ENCODE measurements at places on chromosomes 13 and 19. TPM values are rescaled to one million over a fixed set of nuclear protein-coding genes. Genes with fewer than 3 reads are reported as not detected.
A peak's percentile ranks its signal among the peaks of the same experiment; 100 is the strongest.

- peak; percentile 32 for DNase-seq
Measured at GRCh38 chr13:46339035-46339666, 47.9 kb downstream of the RUBCNL start.

- no peak for DNase-seq
Measured at GRCh38 chr19:48711106-48711662, 8.3 kb downstream of the MAMSTR start.

DNA sequence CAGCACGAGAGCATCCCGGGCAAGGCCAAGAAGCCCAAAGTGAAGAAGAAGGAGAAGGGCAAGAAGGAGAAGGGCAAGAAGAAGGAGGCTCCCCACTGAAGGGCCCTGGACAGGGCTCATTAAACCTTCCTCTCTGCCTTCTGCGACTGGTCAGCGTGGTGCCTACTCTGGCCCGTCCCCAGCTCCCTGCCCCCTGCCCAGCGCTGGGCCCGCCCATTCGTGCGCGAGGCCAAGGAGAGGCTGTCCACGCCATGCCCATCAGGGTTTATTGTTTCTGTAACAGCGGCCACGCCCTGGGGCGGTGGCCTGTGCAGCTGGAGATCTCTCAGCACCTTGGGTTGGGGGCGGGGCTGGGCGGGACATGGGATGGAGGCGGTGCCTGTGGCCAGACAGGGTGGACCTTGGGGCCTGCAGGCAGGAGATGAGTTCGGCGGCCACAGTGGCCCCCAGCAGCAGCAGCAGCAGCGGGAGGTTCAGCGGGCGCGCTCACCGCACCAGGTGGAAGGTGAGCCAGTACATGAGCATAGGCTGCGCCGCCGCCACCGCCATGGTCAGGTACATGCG lies 897 bp downstream of the C19orf33 start:
- DNase-seq, result no peak

- DNase-seq, result no peak
Measured at GRCh38 chr13:79194272-79194671, 211.8 kb downstream of the RBM26 start.

DNA sequence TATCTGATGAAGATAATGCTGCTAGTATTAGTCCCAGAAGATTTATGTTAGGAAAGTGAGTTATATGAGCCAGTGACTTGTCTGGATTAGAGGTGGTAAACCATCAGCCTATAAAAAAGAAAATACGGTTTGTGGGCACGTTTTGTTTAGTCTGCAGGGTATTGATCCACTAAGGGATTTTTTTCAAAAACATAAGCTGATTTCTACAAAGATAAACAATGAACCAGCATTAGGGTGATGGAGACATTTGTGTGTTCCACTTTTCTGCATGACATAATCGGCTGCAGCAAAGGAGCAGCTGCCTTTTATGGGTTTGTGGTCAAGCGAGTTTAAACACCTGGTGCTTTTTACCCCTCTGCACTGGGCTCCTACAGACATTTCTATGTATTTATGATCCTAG lies 836.4 kb upstream of the GPC6 start:
- no peak for DNase-seq

- DNase-seq, result no peak
Measured at GRCh38 chr19:6685962-6686627, 16.1 kb upstream of the TNFSF14 start.

GRCh38 chr13:95557013-95557412 lies 4.5 kb downstream of the CLDN10 start:
- no peak for DNase-seq

DNA sequence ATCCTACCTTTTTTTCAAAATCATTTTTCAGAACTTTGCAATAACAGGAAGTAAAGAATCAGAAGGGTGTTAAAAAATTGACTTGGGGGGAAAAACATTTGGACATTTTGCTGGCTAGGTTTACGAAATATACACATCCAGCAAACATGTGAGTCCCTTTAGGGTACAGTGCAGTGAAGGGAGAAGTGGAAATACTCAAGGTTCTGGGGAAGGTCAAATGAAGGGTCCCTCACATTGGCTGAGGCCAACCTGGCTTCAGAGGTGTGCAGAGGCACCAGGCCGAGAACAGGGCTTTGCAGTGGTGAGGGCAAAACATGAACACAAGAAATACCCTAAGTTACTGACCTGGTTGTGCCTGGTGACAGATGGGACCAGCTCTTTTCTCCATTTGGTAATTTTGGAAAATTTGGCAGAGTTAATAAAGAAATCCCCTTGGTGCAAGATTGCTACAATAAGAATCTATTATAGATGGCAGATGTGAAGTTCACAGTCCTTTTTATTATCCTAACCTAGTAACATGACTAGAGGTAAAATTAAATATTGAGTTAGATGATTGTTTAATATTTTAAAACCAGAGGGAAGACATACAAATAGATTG lies 1.5 kb upstream of the UPF3A start:
- no peak for DNase-seq

- peak; percentile 49 for DNase-seq
Measured at GRCh38 chr13:26473571-26474230, 83.8 kb upstream of the WASF3 start.

DNA sequence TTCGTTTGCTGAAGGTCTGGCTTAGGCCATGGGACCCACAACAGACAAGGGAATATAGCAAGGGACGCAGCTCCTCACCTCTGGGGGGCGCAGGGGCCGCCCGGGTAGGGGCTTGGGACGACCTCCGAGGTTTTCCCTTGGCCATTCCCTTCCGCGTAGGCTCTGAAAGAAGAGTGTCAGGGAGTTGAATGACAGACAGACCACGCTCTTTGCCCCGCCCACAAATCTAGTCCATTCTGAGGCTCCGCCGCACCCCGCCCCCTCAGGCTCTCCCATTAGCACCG lies 11.4 kb upstream of the ZNF414 start:
- DNase-seq, result no peak

DNA sequence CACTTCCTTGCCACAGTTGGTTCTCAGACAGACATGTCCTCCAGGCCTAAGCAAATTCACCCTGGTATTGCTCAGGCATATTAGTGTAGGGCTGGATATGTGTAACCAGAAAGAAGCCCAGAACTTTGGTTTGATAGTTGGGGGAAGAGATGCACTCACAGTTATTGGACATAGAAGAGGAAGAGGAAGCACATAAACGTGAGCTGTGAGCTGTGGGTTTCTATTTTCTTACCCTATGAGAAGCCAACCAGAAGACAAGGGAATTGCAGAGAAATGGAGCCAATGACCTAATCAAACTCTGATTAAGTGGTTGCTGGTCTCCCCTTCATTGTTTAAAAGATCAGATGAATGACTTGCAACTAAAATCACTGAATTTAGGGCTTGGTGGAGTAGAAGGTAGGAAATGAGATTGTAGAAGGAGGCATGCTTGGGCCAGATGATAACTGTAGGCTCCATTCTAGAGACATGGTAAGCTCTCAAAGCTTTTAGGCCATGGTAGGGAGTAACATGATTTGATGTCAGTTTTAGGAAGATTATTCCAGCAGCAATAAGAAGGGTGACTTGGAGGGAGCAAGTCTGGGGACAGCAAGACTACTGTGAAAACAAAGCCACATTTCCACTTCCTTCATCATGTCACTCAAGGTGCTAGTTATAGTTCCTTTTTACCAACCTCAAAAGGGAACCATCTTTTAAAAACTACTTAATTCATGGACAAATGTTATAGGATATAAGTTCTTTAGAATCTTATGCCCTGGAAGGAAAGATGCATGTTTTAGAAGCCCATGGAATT lies 24.1 kb upstream of the WDFY2 start:
- DNase-seq, result no peak

- no peak for DNase-seq
Measured at GRCh38 chr13:42405665-42406390, 133.9 kb downstream of the AKAP11 start.

GRCh38 chr19:3849092-3849491 lies 19.7 kb downstream of the ZFR2 start:
- DNase-seq, result no peak

DNA sequence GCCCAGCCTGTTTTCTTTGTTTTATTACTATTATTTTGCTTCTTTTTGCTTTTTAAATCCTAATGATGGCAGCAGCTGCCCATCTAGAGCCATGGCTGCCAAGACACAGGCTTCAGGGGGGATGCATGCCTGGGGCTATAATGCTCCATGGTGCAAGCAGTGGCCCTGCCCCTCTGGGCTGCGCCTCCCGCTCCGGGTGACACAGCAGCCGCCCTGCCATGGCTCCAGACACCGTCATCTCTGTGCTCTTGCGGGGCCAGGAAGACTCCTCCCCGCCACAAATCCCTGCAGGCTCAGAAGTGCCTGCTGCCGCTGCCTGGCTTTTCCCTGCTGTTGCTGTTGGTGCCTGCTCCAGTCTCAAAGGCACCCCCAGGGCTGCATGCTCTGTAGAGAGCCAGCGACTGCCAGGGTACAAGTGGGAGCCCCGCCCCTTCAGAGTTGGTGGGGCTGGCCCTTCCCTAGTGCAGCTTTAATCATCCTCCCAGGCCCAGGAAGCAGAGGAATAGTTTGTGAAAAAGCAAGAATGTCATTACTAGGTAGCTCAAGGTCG lies 581.5 kb downstream of the FGF9 start:
- DNase-seq, result no peak

GRCh38 chr13:24693862-24694471 lies 13.8 kb downstream of the ATP12A start:
- no peak for DNase-seq

Gene ERVV-1
- total RNA-seq, result not detected

Gene DNAJC3
- total RNA-seq, result 25.8 TPM

Gene IGFL2
- total RNA-seq, result 7.2 TPM

Gene CGB8
- total RNA-seq, result not detected

Gene ACER1
- 91.3 TPM for total RNA-seq

Gene ATP7B
- total RNA-seq, result 2.6 TPM

Gene C19orf67
- total RNA-seq, result not detected

Gene RFPL4AL1
- total RNA-seq, result not detected

Gene DHPS
- total RNA-seq, result 104 TPM

Data from lower leg skin (tissue), 4 donors.